ENCODE measurements at places on chromosomes 1 and 21.

- no peak for DNase-seq
Observed at GRCh38 chr1:6459850-6460265, 6.1 kb downstream of the TNFRSF25 start.

- DNase-seq = no peak
Observed at GRCh38 chr1:245059806-245060424, 94.9 kb upstream of the KIF26B start.

GRCh38 chr1:30242722-30243457 is 480.5 kb downstream of the MATN1 start:
- no peak for DNase-seq

GRCh38 chr21:27057997-27058396 is 91.1 kb upstream of the ADAMTS5 start:
- DNase-seq = no peak

- DNase-seq = no peak
Observed at GRCh38 chr1:157948312-157949073, 45.0 kb upstream of the KIRREL1 start.

- no peak for DNase-seq
Observed at GRCh38 chr1:193580419-193580818, 394.0 kb upstream of the B3GALT2 start.

- DNase-seq = no peak
Observed at GRCh38 chr21:34771512-34772028, 102.8 kb downstream of the CLIC6 start.

DNA sequence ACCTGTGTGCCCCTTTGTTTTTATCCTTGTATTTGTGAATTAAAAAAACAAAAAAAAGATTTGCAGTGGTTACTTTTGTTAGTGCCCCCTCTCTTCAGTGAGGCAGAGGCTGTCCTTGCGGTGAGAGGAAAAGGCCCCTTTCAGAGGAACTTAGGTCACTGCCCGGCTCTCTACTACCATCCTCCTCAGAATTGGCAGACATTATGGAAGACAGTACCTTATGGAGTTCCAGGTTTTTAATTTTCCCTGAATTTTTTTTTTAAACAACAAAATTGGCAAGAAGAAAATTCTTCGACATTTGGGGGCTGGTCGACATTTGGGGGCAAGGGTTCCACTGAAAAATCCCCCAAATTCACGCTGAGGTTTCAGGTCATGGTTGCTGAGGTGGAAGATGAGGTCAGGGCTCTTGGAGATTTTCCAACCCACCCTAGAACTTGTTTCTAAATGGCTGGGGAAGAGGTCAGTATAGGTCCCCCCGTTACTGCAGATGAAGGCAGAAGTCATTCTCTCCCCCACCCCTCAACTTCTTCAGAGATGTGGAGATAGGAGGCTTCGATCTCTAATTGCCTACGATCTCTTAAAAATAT is 5.3 kb downstream of the RXFP4 start:
- DNase-seq = no peak

DNA sequence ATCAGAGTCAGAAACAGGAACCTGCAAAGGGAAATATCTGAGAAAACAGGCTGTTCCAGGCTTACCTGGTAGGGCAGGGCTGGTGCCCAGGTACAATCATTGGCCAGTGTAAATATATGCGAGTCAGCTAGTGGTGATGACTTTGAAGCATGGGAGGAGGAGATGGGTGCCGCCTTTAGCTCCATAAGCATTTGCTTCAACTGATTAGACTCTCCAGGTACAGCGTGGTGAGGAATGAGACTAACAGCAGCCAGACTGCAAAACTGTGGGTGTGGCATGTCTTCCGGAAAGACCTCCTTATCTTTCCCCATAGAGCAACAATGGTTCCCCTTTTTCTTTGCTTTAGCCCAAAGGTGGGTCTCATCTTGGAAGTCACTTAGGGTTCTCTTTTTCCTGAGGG is 137.2 kb downstream of the LRIG2 start:
- no peak for DNase-seq

DNA sequence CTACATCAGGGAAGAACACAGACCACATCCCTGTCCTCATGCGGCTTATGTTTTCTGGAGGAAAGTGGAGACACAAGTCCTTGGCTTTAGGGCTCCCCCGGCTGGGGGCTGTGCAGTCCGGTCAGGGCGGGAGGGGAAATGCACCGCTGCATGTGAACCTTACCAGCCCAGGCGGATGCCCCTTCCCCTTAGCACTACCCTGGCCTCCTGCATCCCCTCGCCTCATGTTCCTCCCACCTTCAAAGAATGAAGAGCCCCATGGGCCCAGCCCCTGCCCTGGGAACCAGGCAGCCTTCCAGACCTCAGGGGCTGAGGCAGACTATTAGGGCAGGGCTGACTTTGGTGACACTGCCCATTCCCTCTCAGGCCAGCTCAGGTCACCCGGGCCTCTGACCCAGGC is 45.5 kb downstream of the TNNT2 start:
- no peak for DNase-seq

DNA sequence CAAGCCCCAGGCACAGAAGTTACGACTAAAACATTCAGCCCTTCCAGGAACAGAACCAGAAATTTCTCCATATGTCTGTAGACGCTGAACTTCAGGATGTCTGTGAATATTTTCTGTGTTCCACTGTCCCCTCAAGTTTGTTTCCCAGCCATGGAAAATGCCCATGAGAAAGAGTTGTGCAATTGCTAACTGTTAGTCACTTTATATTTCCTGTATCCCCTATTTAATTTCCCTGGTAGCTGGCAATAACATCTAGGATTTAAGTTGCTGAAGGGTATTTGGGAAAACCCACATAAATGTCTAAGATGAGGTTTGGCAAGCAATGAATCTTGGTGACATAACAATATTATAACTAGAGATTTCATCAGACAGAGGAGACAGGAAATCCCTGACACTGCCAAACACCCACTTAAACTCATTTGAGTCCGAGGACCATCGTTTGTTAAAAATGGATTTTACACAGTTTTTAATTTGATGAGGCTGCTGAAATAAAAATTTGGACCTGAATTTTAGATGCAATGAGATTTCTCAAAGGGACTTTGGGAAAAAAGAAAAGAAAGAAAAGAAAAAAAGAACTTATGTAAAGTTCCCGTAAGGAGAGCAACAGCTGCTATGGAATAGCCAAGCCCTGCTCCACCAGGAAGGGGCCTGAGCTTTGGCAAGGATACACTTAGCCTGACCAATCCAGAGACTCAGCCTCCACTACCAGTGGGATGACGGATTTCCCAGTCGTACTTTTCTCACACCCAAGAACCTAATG is 21.8 kb upstream of the ERRFI1 start:
- DNase-seq = no peak

DNA sequence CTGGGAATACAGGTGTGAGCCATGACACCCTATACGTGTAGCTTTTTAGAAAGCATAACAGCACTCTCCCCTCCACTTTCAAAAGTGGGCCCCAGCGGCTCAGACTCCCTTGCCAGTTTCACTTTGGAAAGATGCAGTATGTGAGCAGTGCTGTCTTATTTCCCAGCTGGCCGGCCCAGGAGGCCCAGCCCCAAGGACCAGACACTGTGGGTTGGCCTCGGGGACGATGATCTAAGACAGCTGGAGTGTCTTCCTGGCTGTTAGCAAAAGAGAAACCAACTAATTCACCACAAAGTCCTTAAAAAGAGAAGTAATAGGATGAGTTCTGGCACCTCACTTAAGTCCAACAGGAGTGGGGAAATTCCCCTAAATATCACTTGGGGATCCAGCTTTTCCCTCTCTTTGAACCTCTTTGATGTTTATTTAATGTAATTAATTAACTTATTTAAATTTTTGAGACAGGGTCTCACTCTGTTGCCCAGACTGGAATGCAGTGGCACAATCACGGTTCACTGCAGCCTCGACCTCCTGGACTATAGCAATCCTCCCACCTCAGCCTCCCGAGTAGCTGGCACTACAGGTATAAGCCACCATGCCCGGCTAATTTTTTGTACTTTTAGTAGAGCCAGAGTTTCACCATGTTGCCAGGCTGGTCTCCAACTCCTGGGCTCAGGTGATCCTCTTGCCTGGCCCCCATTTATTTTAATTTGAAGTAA is 17.6 kb upstream of the CLIC4 start:
- no peak for DNase-seq

DNA sequence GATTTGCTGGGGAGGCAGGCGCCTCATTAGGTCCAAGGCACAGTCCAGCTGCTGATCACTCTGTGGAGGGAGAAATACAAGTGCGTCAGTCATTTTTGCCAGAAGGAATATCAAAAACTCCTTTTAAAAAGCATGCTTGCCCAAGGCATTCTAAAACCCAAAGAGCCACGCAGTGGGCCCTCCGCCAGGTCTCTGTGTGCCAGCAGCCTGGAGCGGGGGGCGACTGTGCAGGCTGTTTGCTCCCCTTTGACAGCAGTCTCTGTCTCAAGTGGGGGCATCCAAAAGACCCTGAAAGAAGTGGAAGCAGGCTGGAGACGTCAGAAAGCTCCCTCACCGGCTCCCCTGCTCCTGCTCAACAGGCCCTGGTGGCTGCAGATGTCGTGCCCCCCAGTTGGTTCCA is 65.6 kb downstream of the CAPZB start:
- DNase-seq = no peak

DNA sequence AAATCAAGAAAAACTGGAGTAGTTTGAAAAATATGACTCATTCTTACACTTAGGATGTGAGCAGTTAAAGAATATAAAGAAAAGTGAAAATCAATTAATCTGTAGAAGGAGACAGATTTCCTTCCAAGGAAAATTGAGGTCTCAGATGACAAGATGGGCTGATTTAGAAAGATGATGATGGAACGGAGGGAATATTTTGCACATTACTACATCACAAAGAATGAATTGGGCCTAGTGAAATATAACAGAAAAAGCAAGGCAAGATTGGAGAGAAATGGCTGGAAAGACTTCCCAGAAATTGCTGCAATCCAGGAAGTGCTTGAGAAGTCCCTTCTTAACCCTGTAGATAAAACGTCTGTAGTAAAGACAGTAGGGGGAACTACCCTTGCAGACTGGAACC is 169.1 kb upstream of the SYT6 start:
- no peak for DNase-seq

DNA sequence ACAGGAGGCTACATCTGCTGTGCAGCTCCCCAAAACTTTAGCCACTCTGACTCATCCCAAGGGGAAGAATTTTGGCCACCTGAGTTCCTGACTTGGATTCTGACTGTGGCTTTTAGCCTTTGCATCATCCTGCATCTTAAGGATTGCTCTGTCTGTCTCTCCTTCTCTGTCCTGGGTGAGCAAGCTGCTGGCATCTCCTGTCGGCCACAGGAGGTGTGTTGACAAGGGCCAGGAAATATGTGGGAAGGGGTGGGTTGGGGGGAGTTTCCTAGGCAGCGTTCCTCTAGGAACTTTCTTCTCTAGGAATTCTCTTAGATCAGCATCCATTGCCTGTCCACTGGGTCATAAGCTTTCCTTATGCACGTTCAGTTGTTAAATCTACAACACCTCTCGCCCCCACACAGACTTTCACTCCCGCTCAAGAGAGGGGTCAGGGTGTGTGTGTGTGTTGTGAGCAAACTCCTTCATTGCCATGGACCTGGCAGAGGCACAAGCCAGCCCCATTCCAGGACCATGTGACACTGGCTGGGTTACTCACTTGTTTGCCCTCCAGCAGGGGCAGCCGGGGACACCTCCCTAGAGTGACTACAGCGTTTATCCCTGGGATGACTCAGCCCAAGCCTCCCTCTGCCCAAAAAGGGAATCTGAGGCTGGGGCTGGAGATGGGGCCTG is 145.0 kb upstream of the DUSP10 start:
- no peak for DNase-seq

DNA sequence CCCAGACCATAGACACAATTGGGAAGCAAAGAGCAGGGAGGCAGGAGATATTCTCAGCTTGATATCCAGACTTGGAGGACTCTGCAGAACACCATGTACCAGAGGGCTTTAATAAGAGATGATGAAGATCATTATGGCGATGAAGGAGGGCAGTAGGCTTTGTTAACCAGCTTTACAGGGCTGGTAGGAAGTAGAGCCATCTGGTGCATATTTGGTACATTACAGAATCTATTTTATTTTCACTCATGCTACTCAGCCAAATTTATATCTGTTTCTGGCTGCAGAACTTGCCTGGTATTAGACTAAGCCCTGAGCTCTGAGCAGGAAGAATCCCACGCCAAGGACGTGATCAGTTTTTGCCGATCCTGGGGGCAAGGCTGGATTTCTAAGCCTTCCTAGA is 61.8 kb upstream of the SYT6 start:
- DNase-seq = no peak

- no peak for DNase-seq
Observed at GRCh38 chr1:53316766-53317581, 10.9 kb downstream of the LRP8 start.

DNA sequence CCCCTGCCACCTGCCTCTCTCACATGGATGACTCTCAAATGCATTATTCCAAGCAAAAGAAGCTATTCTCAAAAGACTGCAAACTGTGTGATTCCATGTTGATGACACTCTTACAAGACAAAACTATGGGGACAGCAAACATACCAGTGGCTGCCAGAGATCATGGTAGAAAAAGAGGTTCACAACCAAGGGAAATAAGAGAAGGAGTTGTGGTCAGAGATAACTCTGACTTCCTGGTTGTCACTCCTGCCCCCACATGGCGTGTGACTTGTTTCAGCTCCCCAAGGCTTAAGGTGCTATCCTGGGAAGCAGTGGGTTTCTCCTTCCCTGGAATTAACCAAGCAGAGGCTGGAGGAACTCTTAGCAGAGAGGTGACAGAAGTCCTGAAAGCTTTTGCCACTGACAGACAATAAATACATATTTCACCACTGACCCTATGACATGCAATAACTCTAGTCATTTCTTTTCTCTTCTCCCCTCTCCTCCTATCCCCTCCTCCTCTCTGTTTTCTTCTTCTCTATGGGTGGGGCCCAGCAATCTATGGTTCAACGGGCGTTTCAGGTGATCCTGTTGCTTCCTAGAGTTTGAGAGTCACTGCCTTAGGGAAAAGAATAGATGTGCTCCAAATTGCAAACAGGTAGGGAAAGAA is 185.1 kb downstream of the FCRL5 start:
- DNase-seq = no peak

- no peak for DNase-seq
Observed at GRCh38 chr21:15776818-15777217, 47.0 kb downstream of the USP25 start.

- no peak for DNase-seq
Observed at GRCh38 chr1:16164213-16165072, 8.6 kb upstream of the EPHA2 start.

- no peak for DNase-seq
Observed at GRCh38 chr1:63967901-63968300, 194.1 kb downstream of the ROR1 start.

DNA sequence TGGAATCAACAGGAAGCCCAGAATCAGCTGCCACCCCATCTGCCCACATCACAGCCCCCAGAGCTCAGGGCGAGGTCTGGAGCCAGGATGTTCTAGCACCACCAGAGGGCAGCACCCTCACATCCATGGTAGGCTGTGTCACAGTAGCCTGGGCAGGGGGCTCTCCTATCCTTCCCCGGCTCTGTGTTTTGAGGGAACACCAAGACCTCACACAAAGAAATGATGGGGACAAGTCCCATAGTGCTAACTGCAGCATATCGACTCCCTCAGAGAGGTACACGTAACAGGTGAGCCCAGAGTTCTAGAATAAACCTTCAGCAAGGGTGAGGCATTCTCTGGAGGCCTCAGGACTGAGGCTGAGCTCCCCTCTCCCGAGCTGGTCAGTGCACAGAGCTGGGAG is 2.3 kb upstream of the KCNC4 start:
- no peak for DNase-seq

Data from vagina (tissue), 2 donors.